Thoracic aorta (tissue), 2 donors: ENCODE measurements at places on chromosomes 3 and 15.

DNA sequence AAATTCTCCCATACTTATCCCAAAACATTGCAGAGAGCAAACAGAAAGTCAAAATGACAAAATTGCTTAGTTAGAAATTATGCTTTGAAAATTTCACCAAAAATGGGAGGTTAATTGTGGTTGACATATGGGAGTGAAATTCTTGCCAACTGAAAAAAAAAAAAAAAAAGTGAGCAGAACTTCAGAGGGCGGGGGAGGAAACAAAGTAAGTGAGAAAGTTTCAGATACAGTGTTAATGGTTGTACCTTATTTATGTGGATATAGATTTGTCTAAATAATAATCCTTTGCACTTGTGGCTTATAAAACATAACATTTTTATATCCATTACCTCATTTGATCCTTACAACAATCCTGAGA is 91.5 kb upstream of the RAP2B start:
- no peak for DNase-seq

DNA sequence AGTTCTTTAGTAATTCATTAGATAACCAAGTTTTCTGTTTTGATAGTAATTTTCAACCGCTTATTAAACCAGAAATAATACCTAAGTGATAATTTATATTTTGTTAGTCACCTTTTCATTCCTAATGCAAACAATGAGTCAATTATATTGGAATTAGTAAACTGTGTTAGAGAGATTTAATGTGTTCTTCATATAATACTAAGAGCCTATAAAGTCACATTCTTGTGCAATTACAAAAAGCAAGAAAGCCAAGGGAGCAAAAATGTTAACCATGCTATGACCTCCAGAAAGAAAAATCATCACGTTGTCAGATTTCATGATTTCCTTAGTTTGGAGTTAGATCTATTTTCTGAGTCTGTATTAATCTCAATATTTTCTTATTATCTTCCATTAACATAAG is 108.8 kb upstream of the SAMMSON start:
- no peak for DNase-seq

DNA sequence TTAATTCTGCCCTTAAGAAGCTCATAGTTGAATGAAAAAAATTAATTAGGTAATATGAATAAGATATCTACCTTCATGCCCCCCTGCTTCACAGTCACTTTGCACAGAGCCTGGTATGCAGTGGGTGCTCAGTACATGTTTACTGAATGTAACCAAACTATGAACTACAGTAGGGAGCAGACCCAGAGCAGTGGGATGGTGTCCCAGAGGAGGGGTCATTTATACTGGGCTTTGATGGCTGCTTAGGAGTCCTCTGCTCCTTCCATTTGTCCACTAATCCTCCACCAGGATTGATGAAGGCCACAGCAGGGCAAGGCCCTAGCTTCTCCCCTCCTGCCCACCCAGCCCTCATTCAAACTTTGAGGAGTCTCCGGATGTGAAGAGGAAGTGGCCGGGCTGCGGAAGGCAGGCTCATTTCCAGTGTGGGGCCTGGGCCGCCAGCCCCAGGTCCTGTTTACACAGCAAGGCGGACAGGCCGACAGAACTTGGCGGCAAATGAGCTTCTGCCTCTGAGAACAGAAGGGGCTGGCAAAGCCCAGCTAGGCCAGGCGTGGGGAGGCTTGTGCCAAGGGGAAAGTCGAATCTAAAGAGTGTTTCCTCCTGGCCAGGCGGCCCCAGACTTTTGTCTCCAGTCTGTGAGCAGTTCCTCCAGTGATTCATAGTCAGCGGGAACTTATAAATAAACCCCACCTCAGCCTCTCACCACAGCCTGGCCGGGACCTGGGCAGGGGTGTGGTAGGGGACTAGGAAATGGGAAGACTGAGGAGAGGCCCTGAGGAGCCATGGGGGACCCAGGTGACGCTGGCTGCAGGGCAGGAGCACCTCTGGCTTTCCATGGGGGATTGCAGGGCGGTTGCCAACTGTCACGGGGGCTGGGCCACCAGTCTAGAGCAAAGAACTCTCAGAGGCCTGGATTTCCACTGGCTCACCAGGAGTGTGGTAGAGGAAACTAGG is 51.6 kb upstream of the LCTL start:
- peak; percentile 61 for DNase-seq

DNA sequence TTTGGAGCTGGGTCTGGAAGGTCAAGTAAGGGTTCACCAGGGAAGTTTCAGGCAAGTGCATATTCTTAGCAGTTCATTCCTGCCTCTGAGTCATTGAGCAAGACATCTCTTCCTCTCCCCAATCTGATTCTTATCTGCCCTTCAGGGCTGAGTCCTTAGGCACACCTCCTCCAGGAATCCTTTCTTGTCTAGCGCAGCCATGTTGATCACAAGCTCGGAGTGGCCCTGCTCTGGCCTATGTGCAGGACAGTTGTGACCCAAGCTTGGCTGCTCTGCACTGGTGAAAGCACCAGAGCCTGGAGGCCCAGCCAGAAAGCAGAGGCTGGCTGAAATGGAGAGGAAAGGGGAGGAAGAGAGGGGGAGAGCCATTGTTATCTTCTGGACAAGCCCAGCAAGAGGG is 30.9 kb upstream of the MRPS22 start:
- no peak for DNase-seq

DNA sequence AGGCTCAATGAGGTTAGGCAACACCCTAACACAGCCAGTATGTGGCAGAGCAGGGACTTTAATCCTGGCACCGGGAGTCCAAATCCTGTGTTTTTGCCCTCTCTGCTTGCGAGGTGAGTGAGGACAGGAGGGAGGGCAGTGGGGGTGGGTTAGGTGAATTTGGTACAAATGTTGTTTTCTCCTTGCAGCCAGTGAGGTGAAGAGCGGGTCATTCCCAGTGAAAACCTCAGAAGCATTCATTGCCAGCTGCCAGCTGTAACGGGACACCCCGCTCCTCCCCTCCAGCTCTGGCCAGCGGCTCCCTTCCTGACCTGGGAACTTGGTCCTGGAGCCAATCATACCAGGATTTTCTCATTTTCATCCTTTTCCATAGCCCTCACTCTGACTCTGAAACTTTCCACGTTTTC is 45.7 kb upstream of the RAB6B start:
- DNase-seq = no peak

DNA sequence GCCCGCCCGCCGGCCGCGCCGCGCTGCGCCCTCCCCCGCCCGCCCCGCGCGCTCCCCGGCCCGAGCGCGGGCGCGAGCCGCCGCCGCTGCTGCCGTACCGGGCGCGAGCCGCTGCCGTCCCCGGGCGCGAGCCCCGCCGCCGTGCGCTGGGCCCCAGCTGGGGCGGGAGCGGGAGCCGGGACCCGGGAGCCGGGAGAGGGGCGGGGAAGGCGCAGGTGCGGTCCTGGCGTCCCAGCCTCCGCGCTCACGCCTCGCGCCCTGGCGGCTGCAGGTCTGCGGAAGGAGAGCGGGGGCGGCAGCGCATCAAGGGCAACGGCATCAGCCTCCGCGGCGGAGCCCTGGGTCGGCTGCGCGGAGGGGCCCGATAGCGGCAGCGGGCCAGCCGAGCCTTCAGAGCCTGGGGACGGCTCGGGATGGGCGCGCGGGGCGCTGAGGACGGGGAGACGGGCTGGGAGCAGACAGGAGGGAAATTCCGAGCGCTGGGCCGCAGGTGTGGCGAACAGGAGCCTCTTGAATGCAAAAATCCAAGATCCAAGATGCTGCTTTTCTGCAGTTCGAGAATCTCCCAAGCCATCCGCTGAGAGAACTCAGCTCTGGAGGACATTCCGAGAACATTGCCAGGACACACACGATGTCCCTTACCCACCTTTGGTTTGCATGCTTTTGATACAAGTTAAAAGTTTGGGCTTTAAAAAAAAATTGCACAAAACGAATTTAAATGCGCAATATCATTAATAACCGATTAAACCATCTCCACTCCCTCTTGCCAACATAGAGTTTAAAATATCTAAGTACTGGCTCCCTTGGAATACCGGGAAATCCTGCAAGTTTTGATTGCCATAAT is 251.1 kb downstream of the TJP1 start:
- no peak for DNase-seq

GRCh38 chr3:55307622-55308021 is 179.5 kb downstream of the WNT5A start:
- no peak for DNase-seq

DNA sequence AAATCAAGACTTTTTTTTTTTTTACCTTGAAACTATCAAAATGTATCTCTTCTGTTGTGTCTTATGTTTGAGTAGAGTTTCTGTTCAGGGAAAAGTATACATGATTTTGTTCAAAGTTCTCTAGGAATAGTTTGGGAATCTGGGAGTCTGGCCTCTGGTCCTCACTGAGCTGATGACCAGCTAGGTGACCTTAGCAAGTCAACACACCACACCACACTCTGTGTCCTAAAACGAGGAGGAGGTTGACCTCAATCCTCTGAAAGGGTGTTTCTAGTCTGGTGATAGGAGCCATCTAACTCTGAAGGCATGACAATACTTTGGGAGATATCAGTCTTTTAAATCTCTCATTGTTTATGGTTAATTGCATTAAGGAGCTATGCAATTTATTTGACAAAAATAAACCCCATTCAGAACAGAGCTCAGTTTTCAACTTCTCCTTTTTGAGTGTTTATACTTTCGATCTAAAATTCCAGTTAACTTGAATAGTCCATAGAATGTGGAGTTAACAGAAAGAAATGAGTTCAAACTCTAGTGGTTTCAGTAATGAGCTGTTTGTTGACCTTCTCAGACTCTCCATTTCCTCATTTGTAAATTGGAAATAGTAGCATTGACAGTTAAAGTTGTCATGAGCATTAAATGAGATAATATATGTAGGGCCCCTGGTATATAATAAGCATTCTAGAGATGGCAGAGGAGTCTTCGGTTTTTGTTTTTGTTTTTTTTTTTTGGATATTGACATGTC is 112.2 kb upstream of the LRRN1 start:
- no peak for DNase-seq

GRCh38 chr3:99751649-99752048 is 66.0 kb upstream of the CMSS1 start:
- no peak for DNase-seq

DNA sequence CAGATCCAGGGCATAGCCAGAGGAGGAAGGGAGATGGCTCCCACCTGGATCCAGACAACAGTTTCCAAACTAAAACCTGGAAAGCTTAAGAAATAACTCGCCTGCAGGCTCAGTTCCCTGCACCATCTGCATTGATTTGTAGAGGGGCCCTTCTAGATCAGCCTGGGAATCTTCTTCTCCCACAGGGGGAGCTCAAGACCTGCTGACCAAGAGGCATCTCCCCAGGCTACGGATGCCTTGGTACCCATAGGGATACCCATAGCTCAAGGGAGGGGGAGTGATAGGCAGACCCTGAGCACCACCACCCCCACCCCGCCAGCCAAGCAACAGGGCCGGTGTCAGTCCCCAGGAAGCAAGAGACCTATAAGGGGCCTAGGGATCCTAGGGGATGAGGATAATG is 28.0 kb upstream of the DCLK3 start:
- no peak for DNase-seq

GRCh38 chr3:168884353-168884903 is 779.1 kb downstream of the MECOM start:
- DNase-seq = peak; percentile 51

DNA sequence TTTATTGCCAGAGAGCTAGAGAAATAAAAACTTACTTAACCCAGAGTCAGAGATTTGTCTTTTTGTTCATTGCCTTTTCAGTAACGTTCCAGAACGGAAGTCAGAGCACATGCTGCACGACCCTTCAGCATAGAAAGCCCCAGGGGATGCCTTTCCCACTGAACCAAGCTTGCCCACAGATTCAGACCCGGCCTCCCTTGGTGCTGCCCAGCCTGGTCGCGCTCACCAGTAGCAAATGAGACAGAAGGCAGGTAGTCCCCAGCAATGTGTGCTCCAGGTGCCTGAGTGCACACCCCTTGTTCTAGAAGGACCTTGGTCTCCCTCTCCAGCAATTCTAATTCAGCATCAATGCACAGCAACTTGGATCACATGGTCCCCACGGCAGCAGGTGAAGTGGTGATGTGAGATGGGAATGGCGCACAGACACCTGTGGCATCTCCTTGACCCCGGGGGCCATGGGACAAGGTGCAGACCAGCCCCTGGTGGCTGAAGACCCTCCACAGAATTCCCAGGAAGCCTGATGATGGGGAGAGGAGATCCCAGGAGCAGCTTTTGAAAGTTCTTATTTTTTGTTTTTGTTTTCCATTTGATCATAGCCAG is 91.8 kb upstream of the IQSEC1 start:
- DNase-seq = no peak

DNA sequence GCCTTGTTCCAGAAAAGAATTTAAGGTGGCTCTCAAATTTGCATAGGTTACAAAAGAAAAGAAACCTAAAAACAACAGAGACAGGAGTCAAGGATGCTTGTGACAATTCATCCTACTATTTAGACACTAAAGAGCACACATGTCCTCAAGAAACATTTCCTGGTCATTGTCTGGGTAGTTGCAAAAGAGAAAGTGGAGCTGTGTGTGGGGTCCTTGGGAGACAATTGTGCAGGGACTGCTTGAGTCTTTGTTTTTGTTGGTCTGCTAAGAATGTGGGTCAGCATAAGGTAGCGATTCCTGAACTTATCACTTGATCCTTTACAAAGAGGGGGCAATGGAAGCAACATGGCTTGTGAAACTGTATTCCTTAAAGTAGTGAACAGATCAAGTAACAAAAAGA is 185.3 kb downstream of the KCNAB1 start:
- no peak for DNase-seq

GRCh38 chr3:148400754-148401153 is 296.9 kb upstream of the AGTR1 start:
- DNase-seq = no peak

- DNase-seq = no peak
These were observed 30.3 kb downstream of the CDC25A start for GRCh38 chr3:48157950-48158376.

DNA sequence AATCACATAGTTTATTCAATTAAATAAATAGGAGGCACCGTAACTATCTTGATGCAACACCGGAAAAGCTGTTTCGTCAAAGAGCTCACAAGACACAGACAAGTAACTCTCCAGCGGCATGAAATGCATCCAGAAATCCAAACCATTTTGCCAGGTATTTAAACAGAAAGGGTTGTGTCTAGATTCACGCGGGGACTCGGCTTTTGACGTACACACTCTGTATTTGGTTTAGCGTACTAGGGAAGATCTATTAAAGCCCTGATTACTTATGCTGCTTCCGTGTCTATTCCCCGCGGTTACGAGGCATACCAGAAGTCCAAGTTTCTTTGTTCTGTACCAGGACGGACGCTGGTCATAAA is 718 bp downstream of the BNIP2 start:
- no peak for DNase-seq

DNA sequence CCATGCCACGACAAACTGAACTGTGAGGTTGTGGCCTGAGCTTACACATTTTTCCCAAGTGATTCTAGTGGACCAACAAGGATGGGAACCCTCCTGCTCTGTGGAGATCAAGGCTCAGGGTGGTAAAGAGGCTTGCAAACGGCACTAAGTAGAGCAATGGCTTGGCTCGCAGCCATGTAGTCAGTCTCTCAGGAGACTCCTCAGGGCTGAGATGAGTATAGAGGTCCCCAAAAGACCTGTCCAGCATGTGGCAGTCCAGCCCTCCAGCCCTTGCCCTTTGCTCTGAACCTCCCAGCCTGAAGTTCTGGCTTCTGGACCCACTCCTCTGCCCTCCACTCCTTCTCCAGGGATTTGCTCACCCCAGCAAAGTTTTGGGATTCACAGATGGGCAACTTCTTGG is 8.3 kb upstream of the CAMP start:
- DNase-seq = no peak

GRCh38 chr15:80934761-80935221 is 54.8 kb downstream of the MESD start:
- no peak for DNase-seq
